ENCODE measurements at places on chromosomes 5 and 9.
A peak's percentile ranks its signal among the peaks of the same experiment; 100 is the strongest.

DNA sequence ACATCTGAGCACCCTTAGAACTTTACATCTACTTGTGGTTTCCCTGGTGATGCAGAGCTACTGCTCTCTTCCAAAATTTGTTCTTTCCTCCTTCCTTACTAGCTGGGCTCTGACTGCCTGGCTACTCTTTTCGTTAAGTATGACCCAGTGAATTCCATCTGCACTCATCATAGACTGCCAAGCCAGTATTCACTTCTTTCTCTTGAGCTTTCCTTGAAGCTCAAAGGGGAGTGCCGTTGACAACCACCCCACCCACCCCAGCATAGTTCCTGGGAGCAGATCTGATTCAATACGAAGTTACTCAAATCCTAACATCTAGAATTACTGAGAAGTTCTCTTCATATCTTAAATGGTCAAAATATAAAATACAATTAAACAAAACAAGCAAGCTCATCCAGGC lies 190.5 kb downstream of the ADAMTS12 start:
- no peak for DNase-seq

GRCh38 chr9:27572566-27572917 lies 739 bp downstream of the C9orf72 start:
- DNase-seq: no peak

- DNase-seq: no peak
Measured at GRCh38 chr5:137667341-137667740, 68.5 kb downstream of the KLHL3 start.

DNA sequence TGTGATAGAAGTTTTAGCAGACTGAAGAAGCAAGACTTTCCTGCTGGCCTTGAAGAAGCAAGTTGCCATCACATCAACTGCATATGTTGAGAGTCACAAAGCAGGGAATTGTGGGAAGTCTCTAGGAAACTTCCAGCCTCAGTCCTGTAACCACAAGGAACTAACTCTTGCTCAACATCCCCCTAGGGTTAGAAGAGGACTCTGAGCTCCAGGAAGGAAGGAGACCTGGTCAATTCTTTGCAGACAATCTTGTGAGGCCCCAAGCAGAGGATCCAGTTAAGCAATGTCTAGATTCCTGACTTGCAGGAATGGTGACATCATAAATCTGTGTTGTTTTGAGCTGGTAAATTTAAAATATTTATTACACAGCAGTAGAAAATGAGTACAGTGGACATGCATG lies 18.6 kb upstream of the ZNF366 start:
- no peak for DNase-seq

GRCh38 chr9:4762108-4762885 lies 21.3 kb upstream of the AK3 start:
- peak; percentile 54 for DNase-seq

DNA sequence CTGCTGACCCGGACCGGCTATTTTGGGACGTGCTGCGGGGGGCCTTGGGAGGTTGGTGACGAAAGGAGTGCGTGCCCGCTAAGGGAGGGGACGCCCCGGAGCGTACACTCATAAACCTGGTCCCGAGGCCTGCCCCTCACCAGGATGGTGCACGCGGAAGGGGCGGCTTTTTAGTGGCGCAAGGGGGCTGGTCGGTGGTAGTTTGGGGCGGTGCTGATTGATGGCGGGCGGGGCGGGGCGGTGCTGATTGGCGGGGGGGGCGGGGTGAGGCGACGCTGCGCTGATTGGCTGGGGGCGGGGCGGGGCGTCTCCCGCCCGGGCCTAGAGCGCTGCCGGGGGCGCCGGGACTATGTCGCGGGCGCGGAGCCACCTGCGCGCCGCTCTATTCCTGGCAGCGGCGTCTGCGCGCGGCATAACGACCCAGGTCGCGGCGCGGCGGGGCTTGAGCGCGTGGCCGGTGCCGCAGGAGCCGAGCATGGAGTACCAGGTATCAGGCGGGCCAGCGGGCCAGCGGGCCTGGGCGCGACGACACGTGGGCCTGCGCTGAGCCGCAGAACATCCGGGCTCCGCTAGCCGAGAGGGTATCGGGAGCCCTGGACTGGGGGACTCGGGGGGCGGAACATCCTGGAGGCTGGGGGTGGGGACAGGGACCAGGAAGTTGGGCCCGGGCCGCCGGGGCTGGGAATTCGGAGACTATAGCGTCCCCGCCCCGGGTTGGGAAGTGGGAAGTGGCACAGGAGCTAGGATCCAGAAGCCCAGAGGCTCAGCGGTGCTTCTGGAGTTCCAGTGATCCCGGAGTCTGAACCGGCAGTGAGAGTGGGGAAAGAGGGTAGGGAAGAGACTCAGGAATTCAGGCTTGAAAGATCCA lies at the start of gene FPGS:
FPGS (plus strand) TSS at position 307 of the 868 bp plus-strand sequence; CDS start at position 350, 43 bp downstream.
- DNase-seq: peak; percentile 84

DNA sequence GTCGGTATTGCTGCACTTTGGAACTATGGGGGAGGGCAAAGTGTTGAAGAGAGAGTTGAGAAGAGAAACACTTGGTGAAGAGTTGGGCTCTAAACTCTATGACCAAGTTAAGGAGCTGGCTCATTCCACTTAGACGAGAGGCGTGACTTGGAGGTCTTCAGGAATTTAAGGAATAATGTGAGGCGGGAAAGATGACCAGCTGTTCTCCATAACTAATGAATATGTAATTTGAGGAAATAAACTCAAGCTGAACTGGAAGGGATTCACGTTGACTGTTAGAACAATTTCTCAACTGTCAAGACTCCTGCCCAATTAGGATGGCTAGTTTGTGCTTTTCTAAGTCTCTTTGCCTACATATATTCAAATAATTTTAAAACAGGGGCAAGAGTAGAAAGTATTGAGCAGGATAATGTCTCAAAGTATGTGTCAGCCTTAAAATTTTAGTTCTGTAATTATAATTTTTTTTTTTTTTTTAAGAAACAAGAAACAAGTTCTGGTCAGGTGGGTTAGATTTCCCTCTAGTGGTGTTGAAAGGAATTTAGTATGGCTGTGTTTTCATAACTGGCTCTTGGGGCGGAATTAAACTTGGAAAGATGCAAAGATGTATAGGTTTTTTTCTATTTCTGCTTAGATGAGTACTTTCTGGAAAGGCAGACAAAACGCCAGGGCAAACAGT lies 33.4 kb downstream of the TMEM252 start:
- DNase-seq: no peak

DNA sequence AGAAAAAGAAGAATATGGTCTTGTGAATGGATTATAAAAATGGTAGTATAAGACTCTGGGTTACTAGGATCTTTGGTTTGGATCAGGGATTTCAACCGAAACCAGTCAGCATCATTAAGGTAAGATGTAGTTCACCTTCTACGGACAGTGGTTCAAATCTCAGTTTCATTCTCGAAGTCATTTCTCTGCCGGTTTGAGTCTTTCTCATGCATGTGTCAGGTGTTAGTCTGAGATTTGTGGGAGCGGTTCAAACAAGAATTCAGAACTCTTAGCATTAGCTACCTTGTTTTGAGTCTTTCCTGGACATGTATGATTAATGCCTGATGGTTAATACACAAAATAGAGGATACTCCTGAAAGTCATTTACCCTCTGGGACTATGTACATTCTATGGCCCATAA lies 735.9 kb upstream of the NUDT12 start:
- no peak for DNase-seq

- DNase-seq: no peak
Measured at GRCh38 chr5:172569861-172570558, 71.1 kb upstream of the NEURL1B start.

DNA sequence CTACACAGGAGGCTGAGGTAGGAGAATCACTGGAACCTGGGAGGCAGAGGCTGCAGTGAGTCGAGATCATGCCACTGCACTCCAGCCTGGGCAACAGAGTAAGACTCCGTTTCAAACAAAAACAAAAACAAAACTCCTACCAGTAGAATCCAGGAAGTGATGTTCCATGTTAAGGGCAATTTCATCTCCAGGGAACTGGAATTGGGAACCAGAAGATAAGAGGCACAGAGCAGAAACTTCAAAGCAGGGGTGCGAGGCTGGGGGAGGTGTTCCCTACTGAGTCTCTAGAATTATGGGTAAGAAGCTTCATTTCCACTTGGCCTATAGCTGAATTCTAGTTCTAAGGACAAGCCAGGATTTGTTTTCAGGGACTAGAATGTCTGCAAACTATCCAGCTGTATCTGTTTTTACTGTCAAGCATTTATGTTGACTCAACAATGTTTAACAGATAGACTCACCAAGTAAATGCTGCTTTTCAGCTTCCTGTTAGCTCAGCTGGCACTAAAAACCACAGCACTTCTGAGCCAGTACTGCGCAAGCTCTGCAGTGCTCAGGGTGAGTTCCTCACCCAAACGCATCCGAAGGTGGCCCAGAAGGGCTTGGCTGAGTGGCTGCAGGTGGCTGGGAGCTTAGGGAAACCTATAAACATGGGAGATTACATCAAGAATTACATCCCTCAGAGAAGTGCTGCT lies 320.1 kb downstream of the MTRR start:
- no peak for DNase-seq

DNA sequence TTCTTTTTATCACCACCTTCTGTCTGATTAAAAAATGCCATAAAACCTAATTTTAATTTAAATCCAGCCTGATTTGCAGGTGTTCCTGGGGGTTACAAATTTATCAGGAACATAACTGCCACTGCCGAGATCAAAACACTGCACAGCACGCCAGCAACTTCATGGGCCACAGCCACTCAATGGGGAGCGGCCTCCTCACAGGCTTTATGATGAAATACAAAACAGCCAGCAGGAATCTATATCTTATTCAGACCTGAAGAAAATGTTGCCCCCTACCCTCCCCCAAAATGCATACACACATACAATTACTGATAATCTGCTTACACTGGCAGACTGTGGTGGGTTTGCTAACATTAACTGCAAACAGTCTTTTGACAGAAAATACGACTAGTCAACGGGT lies 151.7 kb upstream of the POU5F2 start:
- no peak for DNase-seq

DNA sequence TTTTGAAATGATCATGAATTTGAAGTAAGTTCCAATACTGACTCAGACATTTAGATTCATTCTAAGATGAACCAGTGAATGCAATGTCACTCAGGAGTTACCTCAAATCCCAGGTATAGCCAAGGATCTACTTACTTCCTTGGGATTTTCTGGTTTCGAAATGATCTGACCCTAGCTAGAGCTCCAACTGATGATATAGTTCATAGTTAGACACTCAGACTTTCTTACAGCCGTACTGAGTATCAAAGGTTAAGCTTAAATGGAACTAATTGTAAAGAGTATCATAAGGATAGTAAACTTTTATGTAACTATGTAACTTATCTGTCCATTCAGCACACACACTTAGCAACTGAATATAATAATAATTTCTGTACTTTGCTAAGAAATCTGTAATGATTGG lies 84.0 kb upstream of the FSD1L start:
- no peak for DNase-seq

DNA sequence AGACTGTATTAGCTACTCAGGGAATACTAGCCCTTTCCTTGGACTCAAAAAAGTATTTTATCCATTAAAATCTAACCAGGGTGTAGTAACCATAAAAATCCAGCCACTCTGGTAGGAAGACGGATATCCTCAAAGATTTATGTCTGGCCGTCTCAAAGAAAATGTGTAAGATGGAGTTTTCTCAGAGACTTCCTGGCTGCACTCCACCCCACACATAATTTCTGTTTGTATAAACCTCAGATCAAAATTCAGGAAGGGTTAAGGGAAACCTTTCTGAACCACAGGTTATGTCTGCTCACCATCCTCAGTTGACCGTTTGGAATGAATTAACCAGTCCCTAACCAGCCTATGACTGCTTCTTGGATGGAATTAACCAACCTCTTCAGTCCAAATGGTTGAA lies 13.8 kb upstream of the SMIM23 start:
- DNase-seq: no peak

DNA sequence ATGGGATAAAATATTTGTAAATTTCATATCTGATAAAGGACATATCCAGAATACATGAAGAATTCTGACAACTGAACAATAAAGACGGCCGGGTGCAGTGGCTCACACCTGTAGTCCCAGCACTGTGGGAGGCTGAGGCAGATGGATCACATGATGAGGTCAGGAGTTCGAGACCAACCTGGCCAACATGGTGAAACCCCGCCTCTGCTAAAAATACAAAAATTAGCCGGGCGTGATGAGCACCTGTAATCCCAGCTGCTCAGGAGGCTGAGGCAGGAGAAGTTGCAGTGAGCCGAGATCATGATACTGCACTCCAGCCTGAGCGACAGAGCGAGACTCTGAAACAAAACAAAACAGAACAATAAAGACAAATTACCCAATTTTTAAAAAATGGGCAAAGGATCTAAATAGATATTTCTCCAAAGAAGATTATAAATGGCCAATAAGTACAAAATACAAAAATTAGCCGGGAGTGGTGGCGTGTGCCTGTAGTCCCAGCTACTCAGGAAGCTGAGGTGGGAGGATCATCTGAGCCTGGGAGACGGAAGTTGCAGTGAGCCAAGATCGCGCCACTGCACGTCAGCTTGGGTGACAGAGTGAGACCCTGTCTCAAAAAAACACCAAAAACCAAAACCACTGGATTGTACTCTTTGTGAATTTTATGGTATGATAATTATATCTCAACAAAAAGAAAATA lies 9.6 kb upstream of the NSD1 start:
- DNase-seq: no peak

- no peak for DNase-seq
Measured at GRCh38 chr5:169805937-169806700, 169.0 kb downstream of the DOCK2 start.

- DNase-seq: no peak
Measured at GRCh38 chr5:119280380-119280779, 75.4 kb upstream of the TNFAIP8 start.

- no peak for DNase-seq
Measured at GRCh38 chr5:96254980-96255691, 177.9 kb downstream of the PCSK1 start.

DNA sequence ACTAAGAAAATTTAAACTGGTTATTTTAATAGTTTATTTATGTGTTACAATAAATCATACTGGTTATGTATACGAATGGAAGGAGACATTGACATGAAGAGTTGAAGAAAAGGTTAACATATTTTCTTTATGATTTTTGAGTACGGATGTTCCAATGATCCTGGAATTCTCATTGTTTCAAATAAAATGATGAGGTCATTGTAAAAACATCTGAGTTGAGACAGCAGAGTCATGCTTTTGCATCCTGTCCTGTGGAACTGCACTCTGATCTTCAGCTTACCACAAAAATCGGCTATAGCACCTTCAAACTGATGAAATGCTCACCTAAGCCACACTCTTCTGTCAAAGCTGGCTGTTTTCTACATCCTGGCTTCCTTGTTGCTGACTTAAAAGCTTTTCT lies 67.8 kb downstream of the PTCD2 start:
- no peak for DNase-seq

- no peak for DNase-seq
Measured at GRCh38 chr9:105858006-105858690, 163.8 kb downstream of the TMEM38B start.

- no peak for DNase-seq
Measured at GRCh38 chr9:133581513-133582343, 27.5 kb downstream of the FAM163B start.
